ENCODE measurements at places on chromosomes 6 and 20.

- DNase-seq = no peak
These were observed 426 bp downstream of the TRMT6 start for GRCh38 chr20:5949943-5950270.

DNA sequence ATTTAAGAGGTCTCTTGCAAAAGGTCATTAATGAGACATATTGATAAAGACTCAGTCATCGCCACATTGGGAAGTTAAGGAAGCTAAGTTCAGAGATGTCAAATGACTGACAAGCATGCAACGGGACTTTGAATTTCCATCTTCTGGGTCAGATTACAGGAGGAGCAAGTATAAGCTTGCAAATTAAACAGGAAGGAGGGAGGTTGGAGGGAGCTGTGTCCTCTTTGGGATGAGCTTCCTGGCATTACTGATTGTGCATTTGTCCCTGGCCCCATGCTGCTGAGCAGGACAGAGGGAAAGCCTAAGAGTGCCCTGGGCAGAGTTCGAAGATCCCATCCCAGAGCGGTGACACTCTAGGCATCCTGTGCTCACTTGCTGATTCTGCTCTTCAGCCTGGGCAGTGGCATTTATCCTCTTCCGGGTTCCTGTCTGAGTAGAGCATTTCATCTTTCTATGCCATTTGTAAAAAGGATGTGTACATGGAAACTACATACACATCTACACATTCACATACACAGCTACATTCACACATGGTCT is 40.5 kb downstream of the SLC22A1 start:
- DNase-seq = no peak

- no peak for DNase-seq
These were observed 78.1 kb downstream of the AFDN start for GRCh38 chr6:167904791-167905190.

DNA sequence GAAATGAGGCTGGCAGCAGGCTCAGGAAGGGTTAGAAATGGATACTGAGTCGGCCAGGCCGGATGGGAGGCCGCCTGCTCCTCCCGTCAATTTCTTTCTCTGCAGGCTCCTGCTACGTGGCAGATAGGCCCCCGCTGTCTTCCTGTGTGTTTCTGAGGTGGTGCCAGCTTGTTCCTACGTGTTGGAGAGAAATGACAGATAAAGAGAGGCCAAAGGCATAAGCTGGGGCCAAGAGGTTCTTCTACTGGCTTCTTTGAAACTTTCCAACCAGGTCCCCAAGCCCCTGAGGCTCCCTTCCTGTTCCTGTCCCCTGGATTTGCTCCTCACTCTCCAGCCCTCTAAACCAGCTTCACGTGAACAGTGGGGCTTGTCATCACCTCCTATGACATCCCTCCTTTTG is 76.8 kb downstream of the TCP11 start:
- no peak for DNase-seq

- DNase-seq = no peak
These were observed 25.7 kb downstream of the TPX2 start for GRCh38 chr20:31764641-31765305.

DNA sequence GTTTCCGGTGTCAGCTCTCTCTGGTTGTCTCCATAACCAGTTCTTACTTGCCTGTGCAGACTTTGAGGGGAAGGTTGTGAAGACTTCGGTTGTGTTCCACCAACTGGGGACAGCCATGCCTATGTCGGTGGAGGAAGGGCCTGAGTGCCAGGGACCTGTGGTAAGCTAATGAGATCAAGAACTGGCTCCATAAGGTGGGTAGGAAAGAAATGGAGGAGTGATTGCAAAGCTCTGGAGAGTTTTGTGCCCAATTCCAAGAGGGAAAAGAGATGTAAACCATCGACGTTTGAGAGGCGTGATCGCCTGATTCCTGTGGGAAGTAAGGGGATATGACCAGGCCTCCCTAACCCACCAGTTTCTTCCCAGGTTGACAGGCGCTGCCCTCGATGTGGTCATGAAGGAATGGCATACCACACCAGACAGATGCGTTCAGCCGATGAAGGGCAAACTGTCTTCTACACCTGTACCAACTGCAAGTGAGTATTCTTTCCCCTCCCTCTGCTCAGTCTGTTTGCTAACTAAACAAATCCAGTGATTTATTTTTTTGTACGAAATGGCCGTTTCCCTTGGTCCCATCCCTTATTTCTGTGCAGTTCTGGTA is 893 bp downstream of the POLR1H start:
- no peak for DNase-seq

GRCh38 chr6:123967905-123968304 is 164.2 kb downstream of the NKAIN2 start:
- no peak for DNase-seq

- DNase-seq = no peak
These were observed 149.1 kb upstream of the BEND3 start for GRCh38 chr6:107264357-107264840.

DNA sequence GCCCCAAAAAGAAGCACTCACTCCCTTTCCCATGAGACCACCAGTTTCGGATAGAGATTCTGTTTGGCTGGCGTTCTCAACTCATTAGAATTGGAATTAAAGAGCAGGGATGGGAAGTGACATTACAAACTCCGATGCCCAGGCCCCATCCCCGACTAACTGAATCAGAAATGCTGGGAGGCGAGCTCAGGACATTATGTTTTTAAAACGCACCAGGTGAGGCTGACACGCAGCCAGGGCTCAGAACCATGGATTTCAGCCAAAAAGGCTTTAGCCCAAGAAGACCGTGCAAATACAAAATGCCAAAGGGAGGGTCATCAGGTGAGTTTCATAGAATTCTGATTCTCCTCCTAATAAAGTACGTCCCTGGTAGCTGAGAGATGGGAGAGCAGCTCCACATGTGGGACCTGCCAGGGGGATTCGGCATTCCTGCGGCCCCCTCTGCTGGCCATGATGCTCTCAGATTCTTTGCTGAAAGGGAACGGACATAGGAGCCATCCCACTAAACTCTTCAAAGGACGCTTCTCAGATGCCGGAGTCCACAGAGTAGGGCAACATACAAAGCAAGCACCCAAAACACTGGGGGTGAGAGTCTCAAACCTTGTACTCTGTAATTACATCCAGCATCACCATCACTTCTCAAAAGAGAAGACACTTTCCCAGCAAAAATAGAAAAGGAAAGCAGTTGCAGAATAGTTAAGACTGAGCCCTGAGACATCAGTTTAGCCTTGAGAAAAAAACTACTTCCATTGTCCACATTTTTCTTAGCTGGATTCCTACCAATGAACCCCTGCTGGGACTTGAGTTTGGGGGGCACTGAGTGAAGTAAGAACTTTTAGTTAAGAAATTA is 205.2 kb downstream of the BMP7 start:
- DNase-seq = no peak

DNA sequence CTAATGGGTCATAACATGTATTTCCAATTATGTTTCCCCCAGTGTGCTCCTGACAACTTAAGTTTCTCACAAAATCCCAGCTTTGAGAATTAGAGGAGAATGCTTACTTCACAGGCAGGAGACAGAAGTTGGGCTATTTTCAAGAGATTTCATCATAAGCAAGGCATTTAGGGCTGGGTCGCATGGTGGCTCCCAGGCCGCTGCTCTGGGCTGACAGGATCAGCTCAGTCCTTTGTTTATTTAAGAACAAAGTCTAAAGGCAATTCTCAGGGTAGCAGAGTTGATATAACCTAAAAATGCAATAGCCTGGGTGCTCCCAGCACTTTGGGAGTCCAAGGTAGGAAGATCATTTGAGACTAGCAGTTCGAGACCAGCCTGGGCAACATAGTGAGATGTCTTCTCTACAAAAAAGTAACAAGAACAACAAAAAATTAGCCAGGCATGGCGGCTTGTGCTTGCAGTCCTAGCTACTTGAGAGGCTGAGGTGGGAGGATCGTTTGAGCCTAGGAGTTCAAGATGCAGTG is 10.9 kb downstream of the FOXQ1 start:
- no peak for DNase-seq

Measured in stimulated activated CD4-positive, alpha-beta T cell treated with anti-CD3 and anti-CD28 coated beads, Interleukin-2, amount 100 ng/mL, for 48 hours (primary cell).